ENCODE measurements at places on chromosomes 6 and 20. TPM values are rescaled to one million over a fixed set of nuclear protein-coding genes. Genes with fewer than 3 reads are reported as not detected.

The CLPSL2 gene
- not detected for total RNA-seq

GRCh38 chr6:156509496-156509895, 267.7 kb upstream of the ARID1B start:
- H3K4me3 ChIP-seq = no peak overlapping the region
- H3K27ac ChIP-seq = no peak overlapping the region
- H3K27me3 ChIP-seq = no peaks in the 10 kb centered on the region

GRCh38 chr20:54110041-54110440, 39.6 kb upstream of the BCAS1 start:
- H3K36me3 ChIP-seq = no peaks in the 10 kb centered on the region
- no peak for DNase-seq
- H3K27me3 ChIP-seq = no peaks in the 10 kb centered on the region
- no peaks in the 10 kb centered on the region for H3K4me1 ChIP-seq
- H3K27ac ChIP-seq = no peak overlapping the region
- no peak overlapping the region for H3K4me3 ChIP-seq

- no peaks in the 10 kb centered on the region for H3K36me3 ChIP-seq
- no peak for DNase-seq
- H3K4me3 ChIP-seq = peak overlapping the region; percentile 70
- H3K4me1 ChIP-seq = peaks cover 33% of the 10 kb centered on the region
Measured at GRCh38 chr20:3786126-3786484, 435 bp downstream of the CENPB start.

The BFSP1 gene
- 1.1 TPM for total RNA-seq
